ENCODE measurements at places on chromosomes 4 and X. TPM values are rescaled to one million over a fixed set of nuclear protein-coding genes. Genes with fewer than 3 reads are reported as not detected.

The LARP7 gene
- total RNA-seq: 35.4 TPM

- no peaks in the 10 kb centered on the region for H3K27me3 ChIP-seq
- H3K4me3 ChIP-seq: no peak overlapping the region
- no peak for DNase-seq
- H3K36me3 ChIP-seq: no peaks in the 10 kb centered on the region
These were observed 36.3 kb upstream of the UGT8 start for GRCh38 chr4:114562176-114562904.

- no peaks in the 10 kb centered on the region for H3K27me3 ChIP-seq
- no peak overlapping the region for H3K27ac ChIP-seq
- H3K4me3 ChIP-seq: no peak overlapping the region
- H3K4me1 ChIP-seq: no peaks in the 10 kb centered on the region
- no peak for DNase-seq
- no peaks in the 10 kb centered on the region for H3K36me3 ChIP-seq
These were observed 156.9 kb downstream of the ENOX2 start for GRCh38 chrX:130746077-130746476.

- DNase-seq: no peak
- no peak overlapping the region for H3K27ac ChIP-seq
- no peaks in the 10 kb centered on the region for H3K4me1 ChIP-seq
- no peaks in the 10 kb centered on the region for H3K27me3 ChIP-seq
These were observed 157.3 kb downstream of the GBA3 start for GRCh38 chr4:22850055-22850454.

DNA sequence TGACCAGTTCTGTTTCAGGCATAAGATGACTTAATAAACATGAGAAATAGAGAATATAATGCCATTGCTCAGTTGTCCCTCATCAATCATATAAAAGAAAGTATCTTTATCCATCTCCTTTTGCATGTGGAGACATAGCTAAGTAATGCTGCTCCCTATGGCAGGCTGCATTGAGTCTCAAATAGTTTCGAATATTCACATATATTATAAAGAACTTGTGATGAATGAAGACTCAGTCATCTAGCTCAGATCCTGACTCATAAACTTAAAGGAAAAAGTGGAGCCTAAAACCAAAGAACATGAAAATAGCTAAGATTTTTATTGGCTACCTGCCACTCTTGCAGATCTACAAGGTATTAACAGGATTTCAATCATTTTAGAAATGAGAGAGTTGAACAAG, 11.7 kb upstream of the TLL1 start:
- H3K27me3 ChIP-seq: no peaks in the 10 kb centered on the region
- no peaks in the 10 kb centered on the region for H3K36me3 ChIP-seq
- H3K4me1 ChIP-seq: no peaks in the 10 kb centered on the region
- H3K4me3 ChIP-seq: no peak overlapping the region

- no peaks in the 10 kb centered on the region for H3K36me3 ChIP-seq
- H3K4me3 ChIP-seq: no peak overlapping the region
- H3K4me1 ChIP-seq: no peaks in the 10 kb centered on the region
- H3K27ac ChIP-seq: no peak overlapping the region
- no peak for DNase-seq
- H3K27me3 ChIP-seq: no peaks in the 10 kb centered on the region
These were observed 2.3 kb upstream of the AMBN start for GRCh38 chr4:70589785-70590184.

DNA sequence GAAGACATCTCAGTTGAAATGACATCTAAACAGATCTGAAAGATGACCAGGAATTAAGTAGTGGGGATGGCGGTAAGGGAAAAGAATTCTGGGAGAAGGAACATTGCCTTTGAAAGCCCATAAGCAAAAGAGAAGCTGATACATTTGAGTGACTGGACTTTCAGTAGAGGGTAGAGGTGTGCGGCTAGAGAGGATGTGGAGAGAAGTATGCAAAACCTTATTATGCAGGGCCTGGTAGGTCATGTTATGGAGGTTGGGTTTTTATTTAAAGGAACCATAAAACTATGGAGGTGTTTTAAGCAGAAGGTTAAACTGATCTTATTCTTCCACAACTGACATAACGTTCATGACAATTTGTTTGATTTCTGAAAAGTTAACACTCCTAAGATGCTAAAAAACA, 36.3 kb downstream of the RPS6KA3 start:
- peaks cover 4% of the 10 kb centered on the region for H3K4me1 ChIP-seq
- no peak for DNase-seq
- H3K27ac ChIP-seq: no peak overlapping the region
- H3K4me3 ChIP-seq: no peak overlapping the region
- no peaks in the 10 kb centered on the region for H3K27me3 ChIP-seq

DNA sequence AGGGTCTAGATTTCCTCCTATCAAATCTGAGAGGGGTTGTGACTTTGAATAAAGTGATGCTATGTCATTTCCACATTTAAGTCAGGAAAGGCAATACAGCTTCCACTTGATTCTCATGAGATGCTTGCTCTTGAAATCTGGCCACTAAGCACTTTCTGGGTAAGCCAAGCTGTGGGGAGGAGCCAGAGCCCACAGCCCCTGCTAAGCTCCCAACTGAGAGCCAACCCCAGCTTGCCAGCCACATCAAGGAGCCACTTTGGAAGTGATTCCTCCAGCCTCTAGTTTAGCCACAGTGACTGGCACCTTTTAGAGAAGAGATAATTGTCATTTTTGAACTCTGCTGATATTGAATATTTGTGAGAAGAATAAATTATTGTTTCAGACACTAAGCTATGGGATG, 1441.5 kb upstream of the IGFBP7 start:
- no peak for DNase-seq
- H3K27ac ChIP-seq: no peak overlapping the region
- H3K4me3 ChIP-seq: no peak overlapping the region
- H3K36me3 ChIP-seq: no peaks in the 10 kb centered on the region
- no peaks in the 10 kb centered on the region for H3K4me1 ChIP-seq

DNA sequence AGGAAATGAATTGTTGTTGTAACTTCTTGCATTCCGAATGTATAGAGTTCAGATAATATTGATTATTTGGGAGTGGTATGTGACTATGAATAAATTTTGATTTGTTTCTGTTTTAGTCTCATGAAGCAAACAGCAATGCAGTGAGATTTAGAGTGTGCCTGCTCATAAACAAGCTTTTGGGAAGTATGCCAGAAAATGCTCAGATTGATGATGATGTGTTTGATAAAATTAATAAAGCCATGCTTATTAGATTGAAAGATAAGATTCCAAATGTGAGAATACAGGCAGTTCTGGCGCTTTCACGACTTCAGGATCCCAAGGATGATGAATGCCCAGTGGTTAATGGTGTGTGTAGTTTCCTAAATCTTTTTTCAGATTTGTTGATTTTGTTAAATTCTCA, 2.0 kb downstream of the NCAPG start:
- no peak overlapping the region for H3K27ac ChIP-seq
- H3K4me3 ChIP-seq: no peak overlapping the region
- no peaks in the 10 kb centered on the region for H3K27me3 ChIP-seq
- H3K36me3 ChIP-seq: no peaks in the 10 kb centered on the region
- H3K4me1 ChIP-seq: peaks cover 32% of the 10 kb centered on the region

DNA sequence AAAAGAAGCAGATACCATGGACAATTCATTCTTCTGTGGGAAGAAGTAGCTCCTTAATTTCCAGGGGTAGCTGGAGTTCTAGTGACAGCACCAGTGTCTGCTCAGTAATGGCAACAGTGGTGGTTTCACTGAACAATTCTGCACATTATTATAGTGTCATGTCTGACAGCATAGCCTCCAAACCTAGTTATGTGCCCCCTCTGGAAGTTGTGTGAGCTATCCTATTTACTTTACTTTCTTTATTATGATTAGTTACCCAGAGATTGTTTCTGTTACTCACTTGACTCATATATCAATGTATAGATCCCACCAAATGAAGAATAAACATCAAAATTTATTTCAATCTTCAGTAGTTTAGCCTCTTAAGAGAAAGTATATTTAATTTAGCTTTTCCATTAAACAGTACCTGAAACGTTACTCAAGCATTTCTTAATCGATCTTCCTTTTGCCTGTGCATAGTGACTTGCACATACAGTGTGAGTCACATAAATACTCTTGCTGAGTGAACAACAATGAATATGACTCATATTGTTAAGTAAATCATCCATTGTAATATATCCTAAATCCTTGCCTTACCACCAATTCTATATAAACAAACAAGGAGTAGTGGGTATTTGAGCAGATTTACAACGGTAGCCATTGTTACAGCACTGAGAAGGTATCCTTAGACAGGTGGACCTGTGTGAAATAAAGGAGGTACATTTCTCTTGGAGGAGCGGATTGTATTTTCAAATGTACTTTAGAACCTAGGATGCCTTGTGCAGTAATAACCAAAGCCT, 534.7 kb downstream of the ANKRD50 start:
- no peaks in the 10 kb centered on the region for H3K36me3 ChIP-seq
- H3K27ac ChIP-seq: no peak overlapping the region
- H3K27me3 ChIP-seq: no peaks in the 10 kb centered on the region
- no peak overlapping the region for H3K4me3 ChIP-seq

The NUP62CL gene
- total RNA-seq: 1.3 TPM

- H3K4me1 ChIP-seq: no peaks in the 10 kb centered on the region
- no peak for DNase-seq
- no peak overlapping the region for H3K27ac ChIP-seq
- no peaks in the 10 kb centered on the region for H3K27me3 ChIP-seq
These were observed 315.2 kb downstream of the PCDH10 start for GRCh38 chr4:133464311-133464710.

The DIPK2B gene
- 1.9 TPM for total RNA-seq

DNA sequence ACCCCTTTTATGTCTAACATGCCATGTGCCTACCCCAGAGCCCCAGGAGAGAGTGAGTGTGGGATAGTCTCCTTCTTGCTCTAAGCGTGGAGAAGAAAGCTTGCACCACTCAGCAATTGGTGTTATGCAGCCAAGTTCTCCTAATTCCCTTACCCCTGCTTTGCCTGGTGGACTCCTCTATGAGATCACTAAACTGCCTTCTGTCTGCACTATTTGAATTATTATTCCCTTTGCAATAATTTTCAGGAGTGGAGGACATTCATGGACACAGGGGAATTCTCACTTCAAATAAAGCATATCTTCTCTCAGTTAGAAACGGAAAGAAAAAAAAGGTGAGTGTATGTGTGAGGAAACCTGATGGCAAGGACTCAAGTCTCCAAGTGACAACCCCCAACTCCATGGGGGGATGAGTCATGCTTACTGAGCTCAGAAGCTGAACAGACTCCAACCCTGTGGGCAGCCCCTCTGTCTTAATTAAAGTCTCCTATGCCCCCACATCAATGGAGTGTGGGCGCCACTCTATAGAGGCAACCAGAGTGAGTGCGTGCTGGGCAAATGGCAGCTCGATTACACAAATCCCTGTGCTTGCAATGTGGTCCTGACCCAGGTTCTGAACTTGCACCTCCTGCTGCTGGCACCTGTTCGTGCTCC, 381.9 kb downstream of the RAB28 start:
- H3K27ac ChIP-seq: no peak overlapping the region
- no peaks in the 10 kb centered on the region for H3K36me3 ChIP-seq
- no peak overlapping the region for H3K4me3 ChIP-seq
- H3K27me3 ChIP-seq: no peaks in the 10 kb centered on the region

- peak overlapping the region; percentile 33 for H3K4me3 ChIP-seq
- peaks cover 2% of the 10 kb centered on the region for H3K36me3 ChIP-seq
- peaks cover 43% of the 10 kb centered on the region for H3K4me1 ChIP-seq
- DNase-seq: peak; percentile 82
- H3K27me3 ChIP-seq: peaks cover 13% of the 10 kb centered on the region
These were observed 2.3 kb upstream of the UBA1 start for GRCh38 chrX:47191331-47191730.

The PPM1K gene
- total RNA-seq: 41.4 TPM

DNA sequence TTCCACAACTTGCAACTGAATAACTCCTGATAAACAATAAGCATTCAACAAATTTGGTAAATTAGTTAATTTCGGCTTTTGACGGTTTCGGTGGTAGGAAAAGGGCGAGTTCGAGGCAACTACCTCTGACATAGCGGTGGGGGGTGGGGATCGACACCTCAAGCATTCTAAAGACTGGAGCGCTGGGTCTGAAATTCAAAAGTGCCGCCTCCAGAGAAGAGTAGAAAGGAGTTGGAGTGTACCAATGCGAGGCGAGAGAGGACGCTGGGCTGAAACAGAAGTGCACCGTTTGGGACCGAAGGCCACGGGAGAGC, 725 bp downstream of the SMC1A start:
- peaks cover 28% of the 10 kb centered on the region for H3K4me1 ChIP-seq
- peak overlapping the region; percentile 87 for H3K4me3 ChIP-seq
- peaks cover 7% of the 10 kb centered on the region for H3K36me3 ChIP-seq
- peak overlapping the region; percentile 97 for H3K27ac ChIP-seq
- no peaks in the 10 kb centered on the region for H3K27me3 ChIP-seq
- DNase-seq: no peak

The RHOXF2 gene
- not detected for total RNA-seq

The XAGE1B gene
- total RNA-seq: not detected

The TEX13C gene
- total RNA-seq: not detected

The SYN1 gene
- total RNA-seq: 0.23 TPM

The GPR143 gene
- total RNA-seq: not detected

DNA sequence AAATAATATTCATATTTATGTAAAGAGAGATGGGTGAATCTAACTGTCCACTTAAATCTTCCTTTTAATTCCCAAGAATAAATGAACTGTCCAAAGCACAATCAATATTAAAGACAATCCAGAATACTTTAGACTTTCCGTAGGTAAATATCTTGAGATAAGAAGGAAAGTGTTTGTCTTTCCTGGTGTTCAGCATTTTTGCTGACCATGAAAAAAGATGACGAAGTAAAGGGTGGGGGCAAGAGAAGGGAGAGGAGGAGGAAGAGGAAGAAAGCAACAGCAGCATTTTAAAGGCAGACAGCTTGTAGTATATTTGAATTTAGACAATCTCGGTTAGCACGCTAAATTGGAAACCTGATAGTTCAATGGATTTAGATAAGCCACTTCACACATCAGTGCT, 498.2 kb downstream of the KCNIP4 start:
- H3K36me3 ChIP-seq: no peaks in the 10 kb centered on the region
- no peak overlapping the region for H3K4me3 ChIP-seq
- DNase-seq: no peak
- H3K27me3 ChIP-seq: no peaks in the 10 kb centered on the region
- no peak overlapping the region for H3K27ac ChIP-seq
